Stimulated activated CD8-positive, alpha-beta memory T cell treated with anti-CD3 and anti-CD28 coated beads, Interleukin-7, amount 100 ng/mL, for 4 hours (primary cell): ENCODE measurements at places on chromosomes 6 and 20.

GRCh38 chr6:112223070-112223861 is 31.1 kb downstream of the LAMA4 start:
- DNase-seq: no peak

DNA sequence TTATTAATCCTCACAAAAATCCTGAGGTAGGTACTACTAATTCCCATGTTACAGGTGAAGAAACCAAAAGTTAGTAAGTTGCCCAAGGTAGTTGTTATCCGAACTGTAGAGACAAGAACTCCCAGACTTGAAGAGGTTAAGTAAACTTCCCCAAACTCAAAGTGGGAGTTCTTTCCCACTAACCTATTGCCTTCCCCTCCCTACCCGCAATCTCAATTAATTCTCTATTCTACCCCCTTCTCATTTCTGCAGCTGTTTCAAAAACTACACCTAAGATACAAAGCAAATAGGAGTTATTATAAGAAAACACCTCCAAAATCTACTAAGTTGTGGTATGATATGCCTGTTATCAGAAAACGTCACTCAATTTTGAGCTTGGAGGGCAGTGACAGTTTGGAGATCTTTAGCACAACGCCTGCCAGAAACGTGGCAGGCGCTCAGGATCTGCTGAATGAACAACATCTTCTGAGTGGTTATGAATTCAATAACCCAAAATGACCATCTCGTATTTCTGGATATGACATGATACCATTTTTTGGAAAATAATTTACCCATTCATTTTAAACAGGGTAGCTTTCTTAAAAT is 7.1 kb downstream of the CSNK2A1 start:
- DNase-seq: no peak

GRCh38 chr6:160297310-160297709 is 38.7 kb upstream of the SLC22A2 start:
- DNase-seq: no peak

- DNase-seq: no peak
Observed at GRCh38 chr20:54433636-54434035, 41.8 kb upstream of the DOK5 start.

DNA sequence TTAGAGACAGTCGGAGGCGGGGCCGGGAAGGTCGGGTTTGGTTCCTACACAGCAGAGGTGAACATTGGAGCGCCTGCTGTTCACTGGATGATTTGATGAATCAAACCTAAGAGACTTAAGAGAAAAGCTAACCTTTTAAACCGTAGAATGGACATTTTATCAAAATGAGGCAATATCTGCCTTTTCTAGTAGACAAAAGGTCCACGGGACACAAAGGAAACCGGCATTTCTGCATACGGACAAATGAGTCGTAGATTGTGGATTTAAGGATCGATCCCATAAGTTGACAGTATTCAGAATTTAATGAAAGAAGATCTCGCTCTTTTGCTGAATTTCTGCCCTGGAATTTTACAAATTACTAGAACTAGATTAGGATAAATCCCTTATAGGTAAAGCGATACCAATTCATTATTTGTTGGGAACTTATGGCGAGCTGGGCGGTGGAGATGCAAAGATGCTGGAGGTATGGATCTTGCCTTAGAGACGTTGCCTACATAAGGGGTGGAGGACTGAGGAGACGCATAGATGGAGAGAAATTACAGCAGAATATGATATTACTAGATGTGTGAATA is 400 bp downstream of the PAK1IP1 start:
- DNase-seq: no peak

DNA sequence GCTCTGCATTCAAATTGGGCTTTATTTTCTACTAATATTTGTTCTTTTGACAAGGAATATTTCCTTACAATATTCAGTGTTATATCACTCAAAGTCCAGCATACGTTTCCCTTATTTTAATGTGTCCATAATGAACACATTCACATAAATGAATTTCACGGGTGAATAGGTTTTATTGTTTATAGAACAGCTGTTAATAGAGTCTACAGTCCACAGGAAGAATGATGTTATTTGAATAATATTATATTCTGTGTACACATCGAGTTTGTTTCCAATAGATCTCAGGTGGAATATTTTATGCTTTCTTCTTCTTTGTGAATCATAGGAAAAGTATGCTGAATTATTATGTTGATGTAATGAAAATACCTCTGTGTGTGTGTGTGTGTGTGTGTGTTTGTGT is 582.4 kb downstream of the CDH26 start:
- no peak for DNase-seq

- DNase-seq: no peak
Observed at GRCh38 chr20:50460115-50460607, 50.0 kb upstream of the PTPN1 start.

DNA sequence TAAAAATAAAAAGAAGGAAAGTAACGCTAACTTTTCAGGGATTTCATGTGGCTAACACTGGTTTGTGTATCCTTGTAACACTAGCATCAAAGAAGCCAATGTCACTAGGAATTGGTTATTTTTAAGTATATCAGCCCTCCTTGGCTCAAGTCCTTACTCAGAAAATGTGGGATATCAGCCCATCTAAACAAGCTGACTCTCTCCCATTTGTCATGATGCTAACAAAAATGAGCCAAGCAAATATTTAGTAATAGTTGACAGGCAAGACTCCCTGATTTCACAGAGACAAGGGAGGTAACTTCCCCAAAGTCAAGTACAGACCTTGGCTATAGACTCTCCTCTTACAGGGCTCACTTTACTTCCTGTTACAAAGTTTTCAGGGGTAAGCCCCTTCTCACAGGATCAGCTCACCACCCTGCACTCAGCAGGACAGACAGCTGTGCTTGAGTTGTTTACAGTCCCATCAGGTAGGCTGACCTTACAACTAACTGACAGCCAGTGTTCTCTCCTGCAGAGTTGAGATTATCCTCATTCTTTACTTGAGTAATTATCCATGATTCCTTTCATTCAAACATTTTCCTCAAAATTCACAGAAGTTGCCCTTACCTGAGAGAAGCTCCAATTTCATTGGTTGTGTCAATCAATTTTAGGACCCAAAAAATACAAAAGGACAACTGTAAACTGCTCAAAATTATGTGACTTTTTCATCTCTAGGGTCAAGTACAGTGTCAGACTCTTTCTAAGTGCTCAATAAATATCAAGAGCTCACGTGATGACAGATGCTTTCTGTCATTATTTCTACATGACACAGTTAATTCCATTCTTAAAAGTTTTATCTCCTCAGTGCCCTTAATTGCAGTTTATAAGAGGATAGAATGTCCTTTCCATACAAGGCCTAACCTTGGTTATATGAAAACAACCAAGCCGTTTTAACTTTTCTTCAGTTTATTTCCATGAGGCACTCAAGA is 38.1 kb upstream of the BMP5 start:
- DNase-seq: no peak

DNA sequence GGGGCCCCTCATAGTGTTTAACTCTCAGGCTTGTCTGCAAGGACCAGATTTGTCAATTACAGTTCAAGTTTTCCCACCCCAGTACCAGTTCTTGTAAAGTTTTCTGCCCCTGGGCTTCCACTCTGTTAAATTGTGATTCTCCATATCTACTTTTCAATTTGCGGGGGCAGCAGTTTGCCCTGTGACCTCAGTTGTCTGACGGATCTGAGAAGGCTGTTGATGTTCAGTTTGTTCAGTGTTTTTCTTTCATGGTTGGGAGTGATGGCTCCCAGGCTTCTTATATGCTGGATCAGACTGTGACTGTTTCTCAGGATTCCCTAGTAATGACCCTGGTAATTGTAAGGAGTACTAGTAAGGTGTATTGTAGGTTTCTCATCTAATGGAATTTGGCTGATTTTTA is 101.0 kb upstream of the GGTLC1 start:
- no peak for DNase-seq

GRCh38 chr6:154514481-154514880 is 4.0 kb upstream of the CNKSR3 start:
- DNase-seq: no peak

- no peak for DNase-seq
Observed at GRCh38 chr6:85971238-85971637, 328.6 kb upstream of the SYNCRIP start.

GRCh38 chr6:131283466-131284175 is 148.4 kb downstream of the AKAP7 start:
- DNase-seq: no peak

DNA sequence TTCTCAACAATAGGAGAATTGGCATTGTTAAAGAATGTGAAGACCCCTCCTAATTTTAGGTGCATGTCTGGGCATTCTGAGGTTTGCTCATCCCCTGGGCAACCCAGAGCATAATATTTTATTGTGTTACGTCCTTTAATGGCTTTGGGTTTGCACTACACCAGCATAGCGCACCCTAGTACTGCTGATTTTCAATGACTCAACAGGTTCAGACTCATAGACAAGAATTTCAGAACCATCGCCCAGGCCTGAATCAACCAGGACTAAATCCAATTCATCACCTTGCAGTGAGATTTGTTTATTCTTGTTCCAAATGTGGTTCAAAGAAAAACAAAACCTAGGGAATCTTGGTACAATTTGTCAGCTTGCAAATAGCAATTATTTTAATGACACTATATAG is 137.8 kb upstream of the PHACTR1 start:
- no peak for DNase-seq

DNA sequence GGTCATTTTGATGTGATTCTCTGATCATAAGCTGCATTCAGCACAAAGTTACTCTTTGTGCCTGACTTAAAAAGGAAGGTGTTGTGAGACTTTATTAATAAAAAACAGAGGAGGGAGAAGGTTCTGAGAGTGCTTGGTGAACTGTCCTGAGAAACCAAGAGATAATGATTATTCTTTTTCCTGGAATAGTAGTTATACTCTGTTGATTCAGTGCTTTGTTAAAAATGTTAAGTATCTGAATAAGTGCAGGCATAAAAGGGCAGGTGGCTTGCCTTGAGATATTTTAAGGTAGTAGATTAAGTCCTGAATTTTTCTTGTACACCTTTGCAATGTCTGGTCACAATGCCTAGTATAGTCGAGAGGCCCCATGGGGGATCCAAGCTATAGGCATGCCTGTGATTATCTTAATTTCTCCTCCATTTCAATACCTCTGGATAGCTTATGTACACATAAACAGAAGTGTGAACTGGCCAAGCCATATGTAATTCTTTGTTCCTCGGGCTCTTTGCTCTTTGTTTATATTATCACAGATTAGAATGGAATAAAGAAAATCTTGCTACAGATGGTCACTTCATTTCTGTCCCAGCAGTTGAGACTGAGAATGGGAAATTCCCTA is 50.0 kb downstream of the SOBP start:
- no peak for DNase-seq

GRCh38 chr6:67133973-67134372 is 1426.9 kb upstream of the EYS start:
- no peak for DNase-seq

DNA sequence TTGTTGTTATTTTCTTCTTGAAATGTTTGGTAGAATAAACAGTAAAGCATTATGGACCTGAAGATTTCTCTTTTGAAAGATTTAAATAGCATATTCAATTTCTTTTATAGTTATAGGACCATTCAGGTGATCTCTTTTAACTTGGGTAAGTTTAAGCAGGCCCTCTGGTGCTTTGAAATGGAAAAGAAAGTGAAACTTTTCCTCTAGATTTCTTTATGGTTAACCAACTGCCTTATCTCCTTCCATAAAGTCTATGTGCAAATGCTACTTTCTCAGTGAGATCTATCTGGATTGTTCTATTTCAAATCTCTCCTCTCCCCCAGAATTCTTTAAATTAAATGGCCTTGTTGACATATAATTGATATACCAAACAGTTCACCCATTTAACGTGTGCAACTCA is 54.0 kb downstream of the PHACTR2 start:
- DNase-seq: no peak

GRCh38 chr6:10951675-10952282 is 64.9 kb downstream of the SYCP2L start:
- no peak for DNase-seq

- DNase-seq: no peak
Observed at GRCh38 chr6:84645000-84645399, 119.4 kb downstream of the TBX18 start.

- DNase-seq: no peak
Observed at GRCh38 chr6:163955096-163955495, 540.6 kb downstream of the QKI start.

DNA sequence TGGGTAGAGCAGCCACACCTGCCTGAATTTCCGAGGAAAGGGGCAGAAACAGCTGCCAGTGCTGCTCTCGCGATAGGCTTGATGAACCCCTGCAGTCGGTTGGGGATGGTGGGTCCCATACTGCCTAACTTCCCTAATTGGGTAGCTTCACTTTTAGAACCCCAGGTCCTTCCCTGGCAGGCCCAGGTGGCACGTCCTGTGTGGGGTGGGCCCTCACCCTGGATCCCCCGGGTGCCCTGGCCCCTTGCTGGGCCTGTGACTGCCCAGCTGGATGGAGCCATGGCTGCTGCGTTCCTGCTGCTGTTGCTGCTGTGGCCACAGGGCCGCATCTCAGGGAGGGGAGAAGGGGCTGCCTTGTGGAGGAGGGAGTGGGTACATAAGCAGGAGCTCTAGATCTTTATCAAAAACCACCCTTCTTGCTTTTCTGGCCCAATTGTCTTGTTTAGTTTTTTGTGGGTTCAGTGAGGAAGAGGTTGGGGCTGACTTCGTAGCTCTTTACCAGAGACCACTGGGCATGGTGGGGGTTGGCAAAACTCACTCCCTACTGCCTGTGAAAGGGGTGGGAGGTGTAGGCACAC is 19.2 kb downstream of the TREML4 start:
- no peak for DNase-seq

- no peak for DNase-seq
Observed at GRCh38 chr20:4051413-4052138, 36.2 kb upstream of the RNF24 start.

DNA sequence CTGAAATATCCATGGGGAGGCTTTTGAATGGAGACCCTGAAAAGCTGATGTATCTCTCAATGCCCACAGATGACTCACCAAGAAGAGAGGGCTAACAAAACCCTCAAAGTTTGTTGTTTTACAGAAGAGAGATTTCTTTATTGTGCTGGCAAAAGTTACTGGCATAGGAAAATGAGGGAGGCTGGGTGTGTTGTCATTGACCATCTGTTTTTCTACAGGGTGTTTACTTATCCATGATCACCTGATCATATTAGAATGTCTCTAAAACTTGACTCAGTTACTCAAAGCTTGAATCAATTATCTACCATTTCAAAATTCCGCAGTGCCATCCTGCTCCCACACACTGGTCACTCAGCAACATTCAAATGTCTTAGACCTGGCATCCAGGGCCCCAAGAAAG is 9.8 kb downstream of the NCOA6 start:
- DNase-seq: no peak

- no peak for DNase-seq
Observed at GRCh38 chr6:72984981-72985665, 240.2 kb downstream of the KHDC1L start.

GRCh38 chr6:90997076-90997475 is 410.2 kb upstream of the MAP3K7 start:
- DNase-seq: no peak
